ENCODE measurements at places on chromosomes 12 and 14. TPM values are rescaled to one million over a fixed set of nuclear protein-coding genes. Genes with fewer than 3 reads are reported as not detected.

The BIN2 gene
- not detected for total RNA-seq

DNA sequence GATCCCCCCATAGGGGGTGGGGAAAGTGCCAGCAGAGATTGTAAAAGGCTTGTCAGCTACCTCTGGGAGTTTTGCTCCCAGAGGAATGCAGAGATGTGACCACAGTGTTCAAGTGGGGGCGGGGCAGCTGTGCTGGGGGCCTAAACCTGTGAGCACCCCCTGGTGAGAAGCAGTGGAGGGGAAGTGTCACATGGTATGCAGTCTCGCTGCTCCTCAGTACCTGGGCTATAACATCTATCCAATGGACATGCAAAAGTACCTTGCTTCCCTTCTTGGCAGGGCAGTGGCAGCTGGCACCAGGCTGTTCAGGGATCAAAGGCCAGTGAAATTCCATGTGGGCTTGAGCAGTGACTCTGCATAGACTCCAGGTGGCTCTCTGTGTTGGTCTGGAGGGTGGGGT is 20.3 kb downstream of the OR4K2 start:
- H3K27me3 ChIP-seq = no peaks in the 10 kb centered on the region
- H3K4me3 ChIP-seq = no peak overlapping the region
- no peak overlapping the region for H3K27ac ChIP-seq

The MUCL1 gene
- total RNA-seq = not detected

The NR4A1 gene
- total RNA-seq = 1.6 TPM

DNA sequence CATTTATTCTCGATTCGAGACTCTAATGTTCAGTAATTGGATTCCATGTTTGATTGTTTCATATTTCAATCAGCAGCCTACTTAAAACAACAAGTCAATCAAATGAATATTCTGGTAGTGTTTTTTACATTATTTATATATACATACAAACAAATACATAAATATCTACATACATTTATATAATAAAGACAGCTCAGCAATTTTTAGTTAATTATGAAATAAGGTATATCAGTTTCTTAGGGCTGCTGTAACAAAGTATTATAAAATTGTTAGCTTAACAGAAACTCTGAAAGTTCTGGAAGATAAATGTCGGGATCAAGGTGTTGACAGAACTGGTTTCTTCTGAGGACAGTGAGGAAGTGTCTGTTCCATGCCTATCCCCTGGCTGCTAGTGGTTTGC is 105.9 kb downstream of the MGST1 start:
- H3K27me3 ChIP-seq = no peaks in the 10 kb centered on the region
- no peak overlapping the region for H3K27ac ChIP-seq
- no peak overlapping the region for H3K4me3 ChIP-seq
- DNase-seq = no peak

- H3K27ac ChIP-seq = no peak overlapping the region
- no peaks in the 10 kb centered on the region for H3K4me1 ChIP-seq
- H3K36me3 ChIP-seq = no peaks in the 10 kb centered on the region
- DNase-seq = no peak
- H3K27me3 ChIP-seq = no peaks in the 10 kb centered on the region
- H3K4me3 ChIP-seq = no peak overlapping the region
These were observed 380.1 kb upstream of the TMEM132C start for GRCh38 chr12:127886827-127887226.

DNA sequence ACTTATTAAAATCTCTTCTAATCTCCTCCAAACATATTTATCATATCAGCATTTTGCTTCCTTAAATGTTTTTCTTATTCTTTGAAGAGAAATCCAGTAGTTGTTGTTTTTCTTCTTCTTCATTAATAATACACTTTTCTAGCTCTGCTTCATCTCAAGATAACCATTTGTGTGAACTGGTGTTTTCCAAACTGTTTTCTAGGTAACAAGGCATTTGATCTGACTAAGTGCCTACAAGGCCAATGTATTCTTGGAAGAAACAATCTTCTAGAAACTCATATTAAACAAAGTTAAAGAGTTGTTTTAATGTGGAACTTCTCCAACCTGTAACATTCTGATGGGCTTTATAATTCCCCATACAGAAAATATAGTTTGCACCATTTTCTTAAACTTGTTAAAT is 30.8 kb upstream of the IFNG start:
- H3K4me3 ChIP-seq = peak overlapping the region; percentile 32
- no peaks in the 10 kb centered on the region for H3K36me3 ChIP-seq

- H3K4me3 ChIP-seq = no peak overlapping the region
- no peak overlapping the region for H3K27ac ChIP-seq
These were observed 27.0 kb downstream of the DHRS2 start for GRCh38 chr14:23663127-23663526.

GRCh38 chr14:100662879-100663760 is 63.6 kb upstream of the DLK1 start:
- H3K4me3 ChIP-seq = no peak overlapping the region
- no peak overlapping the region for H3K27ac ChIP-seq
- H3K36me3 ChIP-seq = no peaks in the 10 kb centered on the region
- H3K4me1 ChIP-seq = peaks cover 5% of the 10 kb centered on the region

The NOVA1 gene
- 8.9 TPM for total RNA-seq

The LHX5 gene
- total RNA-seq = not detected

The YBX3 gene
- total RNA-seq = 527 TPM

- H3K27ac ChIP-seq = peak overlapping the region; percentile 18
- H3K4me1 ChIP-seq = peaks cover 16% of the 10 kb centered on the region
These were observed 19.4 kb downstream of the NCKAP5L start for GRCh38 chr12:49808686-49809380.

- H3K27ac ChIP-seq = no peak overlapping the region
- H3K27me3 ChIP-seq = no peaks in the 10 kb centered on the region
- DNase-seq = no peak
- H3K4me3 ChIP-seq = no peak overlapping the region
- peaks cover 13% of the 10 kb centered on the region for H3K36me3 ChIP-seq
These were observed 25.5 kb downstream of the RBM19 start for GRCh38 chr12:113940357-113941207.

The ANKRD33 gene
- not detected for total RNA-seq

The ABHD4 gene
- 46.9 TPM for total RNA-seq

DNA sequence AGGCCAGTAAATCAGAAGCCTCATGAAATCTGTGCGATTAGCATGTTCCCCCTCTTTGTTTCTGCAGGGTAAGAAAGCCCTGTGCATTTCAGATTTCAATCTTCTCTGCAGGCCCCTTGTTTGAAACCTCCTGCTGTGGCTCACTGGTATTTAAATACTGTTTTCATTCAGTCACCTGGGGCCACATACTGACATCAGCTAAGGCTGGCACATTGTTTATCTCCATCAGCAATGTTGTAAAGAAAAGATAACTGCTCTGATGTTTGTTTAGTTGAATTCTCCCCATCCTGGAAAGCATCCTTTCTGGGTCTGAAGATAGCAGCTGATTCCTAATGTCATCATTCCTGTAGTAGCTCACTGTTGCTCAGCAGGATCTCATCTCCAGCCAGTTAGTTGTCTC is 554.9 kb downstream of the NRXN3 start:
- H3K4me3 ChIP-seq = no peak overlapping the region
- no peak for DNase-seq
- H3K27ac ChIP-seq = no peak overlapping the region

The CHGA gene
- total RNA-seq = not detected

The DBX2 gene
- total RNA-seq = not detected

DNA sequence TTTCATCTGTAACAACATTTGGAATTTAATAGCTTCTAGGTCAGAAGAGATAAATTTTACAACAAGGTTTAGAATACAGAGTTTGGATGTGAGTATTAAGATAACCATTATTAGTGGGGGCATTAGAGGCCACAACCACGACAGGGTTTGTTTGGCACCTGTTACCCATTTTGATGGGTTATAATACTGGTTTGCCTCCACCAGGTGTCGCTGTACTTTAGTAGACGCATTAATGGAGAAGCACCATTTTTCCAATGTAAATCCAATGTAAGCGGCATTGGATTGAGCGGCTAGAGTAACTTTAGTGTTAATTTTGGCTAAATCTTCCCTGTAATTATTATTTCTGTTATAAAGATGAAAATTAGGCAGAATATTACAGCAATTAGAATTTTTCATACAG is 136.2 kb downstream of the SLCO1B3 start:
- no peak overlapping the region for H3K27ac ChIP-seq
- H3K4me3 ChIP-seq = no peak overlapping the region
- no peaks in the 10 kb centered on the region for H3K27me3 ChIP-seq
- DNase-seq = no peak

- no peaks in the 10 kb centered on the region for H3K27me3 ChIP-seq
- DNase-seq = no peak
- H3K4me1 ChIP-seq = no peaks in the 10 kb centered on the region
- no peak overlapping the region for H3K27ac ChIP-seq
- no peak overlapping the region for H3K4me3 ChIP-seq
These were observed 14.1 kb downstream of the P2RX2 start for GRCh38 chr12:132632521-132633228.

- H3K4me3 ChIP-seq = no peak overlapping the region
- peaks cover 4% of the 10 kb centered on the region for H3K4me1 ChIP-seq
- no peaks in the 10 kb centered on the region for H3K27me3 ChIP-seq
These were observed 80.2 kb upstream of the KRR1 start for GRCh38 chr12:75591628-75592027.

GRCh38 chr12:62640910-62641448 is 174.4 kb downstream of the MON2 start:
- peak; percentile 47 for DNase-seq
- H3K27me3 ChIP-seq = no peaks in the 10 kb centered on the region
- peaks cover 5% of the 10 kb centered on the region for H3K4me1 ChIP-seq
- H3K36me3 ChIP-seq = no peaks in the 10 kb centered on the region
- no peak overlapping the region for H3K4me3 ChIP-seq

- H3K27me3 ChIP-seq = no peaks in the 10 kb centered on the region
- DNase-seq = no peak
- no peak overlapping the region for H3K4me3 ChIP-seq
These were observed 667.6 kb upstream of the TBX3 start for GRCh38 chr12:115351514-115352077.

The PLEKHD1 gene
- total RNA-seq = 0.05 TPM

DNA sequence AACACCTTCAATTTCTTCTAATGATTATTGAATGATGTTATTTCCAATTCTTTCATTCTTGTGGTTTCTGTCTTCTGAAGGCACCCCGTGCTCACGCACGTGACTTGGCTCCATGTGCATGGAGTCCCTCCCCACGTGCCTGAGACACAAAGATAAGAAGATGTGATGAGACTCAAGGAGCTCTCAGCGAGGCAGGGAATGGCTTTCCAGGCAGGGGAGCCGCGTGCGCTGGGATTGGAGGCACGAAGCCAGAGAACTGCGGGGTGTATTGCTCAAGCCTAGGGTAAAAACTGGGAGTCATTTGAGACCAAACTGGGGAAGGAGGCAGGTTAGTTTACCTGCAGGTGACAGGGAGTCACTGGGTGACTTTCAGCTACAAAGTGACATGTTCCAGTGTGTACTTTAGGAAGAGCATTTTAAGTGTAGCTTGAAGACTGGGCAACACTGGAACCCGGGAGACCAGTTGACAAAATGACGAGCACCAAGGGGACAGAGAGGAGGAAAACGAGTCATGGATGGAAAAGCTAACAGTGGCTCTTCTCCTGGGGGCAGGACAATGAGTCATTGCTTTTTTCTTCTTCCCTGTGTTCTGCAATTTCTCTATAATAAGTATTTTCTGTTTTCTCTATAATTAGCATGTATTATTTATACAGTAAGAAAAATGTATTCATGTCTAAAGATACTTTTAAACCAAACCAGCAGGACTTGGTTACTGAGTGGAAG is 311.7 kb upstream of the FKBP4 start:
- DNase-seq = no peak
- no peak overlapping the region for H3K4me3 ChIP-seq
- no peaks in the 10 kb centered on the region for H3K27me3 ChIP-seq
- H3K36me3 ChIP-seq = no peaks in the 10 kb centered on the region
- H3K27ac ChIP-seq = no peak overlapping the region
- no peaks in the 10 kb centered on the region for H3K4me1 ChIP-seq

DNA sequence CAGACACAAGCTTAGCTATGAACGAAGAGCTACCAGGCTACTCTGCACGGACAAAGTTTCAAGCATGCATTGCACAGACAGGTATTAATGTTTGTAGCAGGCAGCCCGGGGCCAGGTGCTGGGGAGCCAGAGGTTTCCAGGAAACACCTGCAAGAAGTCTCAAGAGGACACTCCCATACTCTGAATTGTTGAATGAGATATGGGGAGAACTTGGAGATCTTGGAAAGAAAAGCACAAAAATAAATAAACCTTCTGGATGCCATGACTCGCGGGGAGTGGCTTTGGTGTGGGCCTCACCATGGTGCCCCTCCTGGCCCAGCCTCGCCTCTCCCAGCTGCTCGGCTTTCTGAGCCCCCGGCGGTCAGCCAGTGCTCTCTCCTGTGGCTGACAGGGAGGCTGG is 186.8 kb downstream of the TTC7B start:
- no peak overlapping the region for H3K27ac ChIP-seq
- H3K4me1 ChIP-seq = peaks cover 10% of the 10 kb centered on the region
- H3K4me3 ChIP-seq = no peak overlapping the region
